ENCODE measurements at places on chromosomes 2 and 18.

DNA sequence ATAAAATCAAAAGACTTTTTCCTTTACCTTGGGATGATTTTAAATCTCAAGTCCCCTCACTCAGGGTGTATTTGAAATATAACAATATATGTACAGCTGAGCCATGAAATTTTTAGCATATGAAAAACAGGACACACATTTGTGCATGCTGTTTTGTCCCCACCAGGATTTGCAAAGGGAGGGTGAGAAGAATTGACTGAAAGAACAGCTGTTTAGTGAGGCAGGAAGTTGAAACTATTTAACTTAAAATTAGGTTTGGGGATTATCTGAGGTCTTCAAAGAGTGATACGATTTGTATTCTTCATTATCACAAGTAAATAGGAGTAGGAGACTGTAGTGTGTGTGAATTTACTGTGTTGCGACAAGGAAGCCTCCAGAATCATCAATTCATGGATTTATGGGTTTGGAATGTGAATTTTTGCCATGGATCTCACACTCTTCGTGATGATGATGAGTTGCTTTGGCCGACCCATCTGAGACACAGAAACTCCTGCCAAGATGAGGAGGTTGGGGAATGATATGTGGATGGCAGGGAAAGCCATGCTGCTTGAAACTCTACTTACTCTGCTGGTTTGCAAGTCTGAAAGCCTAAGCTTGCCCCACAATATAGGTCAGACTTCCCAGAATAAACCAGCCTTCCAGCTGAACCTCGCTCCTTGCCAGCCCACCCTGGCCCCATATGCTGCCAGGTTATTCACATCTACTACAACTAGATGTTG lies 31.0 kb upstream of the SPATS2L start:
- peak; percentile 69 for DNase-seq

- DNase-seq = no peak
Measured at GRCh38 chr2:240576436-240577205, 8.3 kb downstream of the RNPEPL1 start.

DNA sequence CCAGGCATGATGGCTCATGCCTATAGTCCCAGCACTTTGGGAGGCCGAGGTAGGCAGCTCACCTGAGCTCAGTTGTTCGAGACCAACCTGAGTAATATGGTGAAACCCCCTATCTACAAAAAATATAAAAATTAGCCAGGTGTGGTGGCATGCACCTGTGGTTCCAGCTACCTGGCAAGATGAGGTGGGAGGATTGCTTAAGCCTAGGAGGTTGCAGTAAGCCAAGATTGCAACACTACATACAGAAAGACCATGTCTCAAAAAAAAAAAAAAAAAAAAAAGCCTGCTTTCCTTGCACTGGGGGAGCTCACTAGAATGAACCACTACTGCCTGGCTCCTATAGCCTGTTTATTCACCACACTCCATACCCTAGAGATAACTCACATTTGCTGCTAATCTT lies 7.4 kb upstream of the MAT2A start:
- DNase-seq = no peak

GRCh38 chr18:48804856-48805610 lies 145.7 kb downstream of the SMAD7 start:
- no peak for DNase-seq
